ENCODE measurements at places on chromosomes 13 and 19.

GRCh38 chr19:41872775-41873647, 4.1 kb upstream of the CD79A start:
- peak; percentile 67 for DNase-seq

- no peak for DNase-seq
Measured at GRCh38 chr13:111968336-111969010, 98.5 kb upstream of the SOX1 start.

DNA sequence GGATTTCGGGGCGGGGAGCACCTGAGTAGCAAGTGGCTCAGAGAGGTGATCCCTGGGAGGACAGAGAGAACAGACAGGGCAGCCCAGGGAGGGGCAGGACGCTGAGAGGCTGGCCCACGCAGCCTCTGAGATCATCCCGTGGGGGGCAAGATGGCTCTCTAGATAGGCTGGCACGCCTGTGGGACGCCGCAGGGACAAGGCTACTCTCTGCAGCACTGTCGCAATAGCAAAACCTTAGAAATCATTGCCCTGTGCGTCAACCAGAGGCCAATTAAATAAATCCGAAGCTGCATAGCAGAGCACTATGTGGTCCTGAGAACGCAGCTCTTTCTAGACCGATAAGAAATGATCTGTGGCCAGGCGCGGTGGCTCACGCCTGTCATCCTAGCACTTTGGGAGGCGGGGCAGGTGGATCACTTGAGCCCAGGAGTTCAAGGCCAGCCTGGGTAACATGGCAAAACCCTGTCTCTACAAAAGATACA, 5.1 kb downstream of the PEX11G start:
- no peak for DNase-seq

DNA sequence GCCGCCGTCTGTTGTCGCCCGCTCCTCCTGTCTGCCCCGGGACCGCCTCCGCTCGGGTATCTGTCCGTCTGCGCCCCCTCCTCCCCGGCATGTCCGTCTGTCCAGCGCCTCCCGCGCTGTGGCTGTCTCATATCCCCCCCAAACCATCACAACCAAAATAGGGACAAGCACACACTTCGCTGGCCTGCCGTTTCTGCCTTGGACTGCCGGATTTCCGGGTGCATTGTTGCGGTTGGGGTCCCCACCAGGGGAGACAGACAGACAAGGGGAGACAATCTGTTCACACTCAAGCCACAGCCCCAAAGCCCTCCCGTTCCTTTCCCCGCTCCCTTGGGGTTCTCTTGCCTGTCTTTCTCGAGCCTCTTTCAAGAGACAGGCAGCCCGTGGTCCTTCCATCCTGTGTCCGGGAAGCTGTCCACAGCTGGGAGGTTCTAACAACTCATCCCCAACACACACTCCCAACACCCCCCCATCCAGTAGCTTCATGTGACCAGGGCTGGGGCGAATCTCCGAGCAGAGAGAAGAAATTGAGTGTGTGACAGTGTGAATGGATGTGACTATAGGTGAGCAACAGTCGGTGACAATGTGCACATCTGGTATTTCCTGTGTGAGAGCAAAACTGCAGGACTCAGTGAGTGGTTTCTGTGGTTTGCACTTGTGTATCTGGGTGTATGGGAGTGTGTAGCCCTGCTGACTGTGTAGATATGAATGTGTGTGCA, 16.5 kb upstream of the FOSB start:
- DNase-seq = no peak

DNA sequence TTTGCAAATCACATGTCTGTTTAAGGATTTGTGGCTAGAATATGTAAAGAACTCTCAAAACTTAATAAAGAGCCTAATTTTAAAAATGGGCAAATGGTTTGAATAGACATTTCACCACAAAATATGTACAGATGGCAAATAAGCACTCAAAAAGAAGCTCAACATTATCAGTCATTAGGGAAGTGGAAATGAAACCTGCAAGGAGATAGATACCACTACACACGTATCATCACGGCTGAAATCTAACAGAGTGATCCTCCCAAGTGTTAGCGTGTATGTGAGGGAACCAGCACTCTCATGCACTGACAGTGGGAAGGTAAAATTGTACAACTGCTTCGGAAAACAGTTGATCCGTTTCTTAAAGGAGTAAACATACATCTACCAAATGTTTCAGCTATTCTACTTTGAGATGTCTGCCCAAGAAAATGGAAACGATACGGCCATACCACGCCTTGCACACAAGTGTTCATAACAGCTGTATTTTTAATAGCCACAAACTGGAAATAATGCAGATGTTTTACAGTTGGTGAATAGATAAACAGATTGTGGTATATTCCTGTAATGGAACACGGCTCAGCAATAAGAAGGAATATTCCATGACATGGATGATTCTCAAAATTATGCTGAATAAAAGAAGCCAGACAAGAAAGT, 14.5 kb downstream of the ARHGEF7 start:
- DNase-seq = no peak

GRCh38 chr13:66216728-66217127, 1013.4 kb downstream of the PCDH9 start:
- no peak for DNase-seq

DNA sequence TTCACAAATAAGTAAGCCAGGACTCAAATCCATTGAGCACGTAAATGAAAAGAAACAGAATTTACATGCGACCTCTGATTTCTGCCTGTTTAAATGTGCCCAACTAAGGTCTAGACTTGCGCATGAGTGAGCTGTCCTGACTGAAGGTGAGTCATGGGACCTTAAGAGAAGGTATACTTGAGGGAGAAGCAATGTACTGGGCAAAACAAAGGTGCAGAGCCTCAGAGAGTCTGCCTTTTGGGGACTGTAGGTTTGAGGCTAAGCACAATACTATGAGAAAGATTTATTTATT, 45.8 kb downstream of the UFM1 start:
- DNase-seq = no peak

- no peak for DNase-seq
Measured at GRCh38 chr19:36745870-36746269, 26.7 kb downstream of the ZNF850 start.

DNA sequence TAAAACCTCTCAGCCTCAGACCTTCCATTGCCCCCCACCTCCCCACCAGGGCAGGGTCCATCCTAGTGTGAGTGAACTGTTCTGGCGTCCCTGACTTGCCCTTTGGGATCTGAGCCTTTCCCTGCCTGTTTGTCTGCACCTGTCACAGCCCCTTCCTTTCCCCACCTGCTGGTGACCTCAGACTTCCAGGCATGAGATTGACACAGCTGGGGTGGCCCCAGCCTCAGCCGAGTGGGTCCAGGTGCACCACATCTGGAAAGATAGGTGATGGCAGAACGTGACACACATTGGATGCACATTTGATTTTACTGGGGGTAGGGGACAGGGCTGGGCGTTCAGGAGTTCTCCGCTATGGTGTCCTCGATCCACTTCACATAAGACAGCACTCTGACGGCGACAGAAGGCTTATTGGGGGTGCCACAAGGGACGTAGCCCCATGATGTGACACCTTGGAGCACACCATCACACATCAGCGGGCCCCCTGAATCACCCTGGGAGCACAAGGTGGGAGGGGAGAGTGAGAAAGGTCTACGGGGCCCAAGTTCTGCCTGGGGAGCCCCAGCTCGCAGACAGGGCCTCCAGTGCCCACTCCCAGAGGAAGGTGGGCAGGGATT, 4.6 kb downstream of the KLK1 start:
- no peak for DNase-seq

DNA sequence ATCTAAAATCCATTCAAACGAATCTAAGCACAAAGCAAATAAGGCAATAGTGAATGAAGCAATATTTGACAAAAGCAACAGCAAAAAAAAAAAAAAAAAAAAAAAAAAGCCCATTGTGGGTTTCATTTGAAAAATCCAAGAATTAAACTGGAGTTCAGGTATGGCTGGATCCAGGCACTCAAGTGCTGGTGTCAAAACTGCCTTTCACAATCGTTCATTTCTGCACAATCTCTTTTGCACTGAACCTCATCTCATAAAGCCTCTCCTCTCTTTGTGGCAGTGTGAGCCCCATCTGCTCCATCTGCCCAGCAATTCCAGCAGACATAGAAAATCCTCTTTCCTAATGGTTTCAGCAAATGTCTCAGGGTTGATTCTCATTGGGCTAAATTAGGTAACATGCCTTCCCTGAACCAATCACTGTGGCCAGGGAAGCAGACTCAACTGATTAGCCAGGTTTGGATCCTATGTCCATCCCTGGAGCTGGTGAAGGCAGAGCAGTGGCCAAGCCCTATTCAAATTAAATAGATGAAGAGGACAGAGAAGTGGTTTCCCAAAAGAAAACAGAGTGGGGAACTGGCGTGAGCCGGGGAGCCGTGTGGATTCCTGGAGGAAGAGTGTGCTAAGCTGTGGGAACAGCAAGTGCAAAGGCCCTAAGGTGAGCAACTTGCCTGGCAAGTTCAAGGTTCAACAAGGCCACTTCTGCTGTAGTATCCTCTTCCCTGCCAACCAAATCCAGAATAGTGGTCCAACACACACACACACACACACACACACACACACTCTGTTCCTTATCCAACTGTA, 1.2 kb upstream of the HIF3A start:
- DNase-seq = no peak

DNA sequence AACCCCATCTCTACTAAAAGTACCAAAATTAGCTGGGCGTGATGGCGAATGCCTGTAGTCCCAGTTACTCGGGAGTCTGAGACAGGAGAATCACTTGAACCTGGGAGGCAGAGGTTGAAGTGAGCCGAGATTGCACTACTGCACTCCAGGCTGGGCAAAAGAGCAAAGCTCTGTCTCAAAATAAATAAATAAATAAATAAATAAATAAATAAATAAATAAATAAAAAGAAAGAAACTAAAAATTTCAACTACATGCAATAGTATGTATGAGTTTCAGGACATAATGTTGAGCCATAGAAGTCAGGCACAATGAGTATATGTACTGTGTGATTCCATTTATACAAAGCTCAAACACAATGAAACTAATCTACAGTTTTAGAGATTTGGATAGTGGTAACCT, 12.9 kb upstream of the ZNF780A start:
- no peak for DNase-seq
